Activated T-helper 17 cell treated with anti-CD3 and anti-CD28 coated beads, Interleukin-2, amount 50 U/mL, for 72 hours (primary cell): ENCODE measurements at places on chromosomes 7 and 10. TPM values are rescaled to one million over a fixed set of nuclear protein-coding genes. Genes with fewer than 3 reads are reported as not detected.

- no peak for ATAC-seq
Observed at GRCh38 chr7:47669178-47669891, 87.4 kb upstream of the TNS3 start.

DNA sequence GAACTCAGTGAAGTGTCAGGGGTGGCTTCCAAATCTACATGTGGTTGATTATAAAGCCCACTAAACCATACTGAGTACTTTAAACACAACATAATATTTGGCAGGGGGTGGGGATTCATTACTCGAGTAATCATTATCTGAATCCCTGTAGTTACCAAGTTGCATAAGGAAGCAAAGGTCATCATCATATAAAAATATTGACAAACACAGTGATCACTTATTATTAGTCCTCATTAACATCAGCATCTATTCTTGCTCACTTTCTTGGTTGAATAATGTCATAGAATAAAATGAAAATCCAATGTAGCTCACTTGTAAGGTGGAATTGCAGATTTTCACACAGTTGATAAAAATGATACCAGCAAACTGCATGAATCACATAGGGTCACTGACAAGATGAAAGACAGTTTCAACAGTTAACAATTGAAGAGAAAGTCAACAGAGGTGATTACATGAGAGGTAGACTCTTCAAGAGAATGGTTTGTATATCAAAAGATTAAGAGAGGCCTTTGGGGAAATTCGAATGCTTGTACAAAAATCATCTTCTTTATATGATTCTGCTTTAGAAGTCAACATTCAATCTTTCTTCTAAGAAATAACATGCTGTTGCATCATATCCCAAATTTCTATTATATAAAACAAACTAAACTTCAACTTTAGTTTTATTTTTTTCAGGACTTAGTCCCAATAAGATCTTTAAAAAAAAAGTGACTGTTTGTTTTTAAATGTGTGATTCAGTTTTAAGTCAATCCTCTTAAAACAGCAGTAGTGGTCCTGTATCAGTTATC, 185.5 kb upstream of the KLF14 start:
- no peak for ATAC-seq

DNA sequence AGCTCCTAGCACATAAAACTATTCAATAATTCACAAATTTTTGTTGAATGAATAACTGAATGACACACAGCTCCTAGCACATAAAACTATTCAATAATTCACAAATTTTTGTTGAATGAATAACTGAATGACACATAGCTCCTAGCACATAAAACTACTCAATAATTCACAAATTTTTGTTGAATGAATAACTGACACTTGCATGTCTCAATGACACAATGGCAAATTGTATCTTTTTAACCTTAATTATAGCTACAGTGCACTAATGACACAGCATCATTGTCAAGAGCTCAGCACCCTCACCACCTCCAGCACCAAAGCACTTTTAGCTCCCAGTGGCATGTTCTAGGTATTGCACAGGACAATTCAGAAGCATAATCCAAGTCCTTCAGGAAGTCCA, 131.6 kb downstream of the PDE1C start:
- no peak for ATAC-seq

Gene GIMAP2
- 29.1 TPM for total RNA-seq

Gene TMUB1
- total RNA-seq: 72.7 TPM

Gene AFAP1L2
- 1.1 TPM for total RNA-seq
